Activated naive CD8-positive, alpha-beta T cell treated with anti-CD3 and anti-CD28 coated beads, Interleukin-2, amount 10 ng/mL, durations not matched to agents 7 days and 5 days (primary cell): ENCODE measurements at places on chromosomes 2 and 18. TPM values are rescaled to one million over a fixed set of nuclear protein-coding genes. Genes with fewer than 3 reads are reported as not detected.
A peak's percentile ranks its signal among the peaks of the same experiment; 100 is the strongest.

DNA sequence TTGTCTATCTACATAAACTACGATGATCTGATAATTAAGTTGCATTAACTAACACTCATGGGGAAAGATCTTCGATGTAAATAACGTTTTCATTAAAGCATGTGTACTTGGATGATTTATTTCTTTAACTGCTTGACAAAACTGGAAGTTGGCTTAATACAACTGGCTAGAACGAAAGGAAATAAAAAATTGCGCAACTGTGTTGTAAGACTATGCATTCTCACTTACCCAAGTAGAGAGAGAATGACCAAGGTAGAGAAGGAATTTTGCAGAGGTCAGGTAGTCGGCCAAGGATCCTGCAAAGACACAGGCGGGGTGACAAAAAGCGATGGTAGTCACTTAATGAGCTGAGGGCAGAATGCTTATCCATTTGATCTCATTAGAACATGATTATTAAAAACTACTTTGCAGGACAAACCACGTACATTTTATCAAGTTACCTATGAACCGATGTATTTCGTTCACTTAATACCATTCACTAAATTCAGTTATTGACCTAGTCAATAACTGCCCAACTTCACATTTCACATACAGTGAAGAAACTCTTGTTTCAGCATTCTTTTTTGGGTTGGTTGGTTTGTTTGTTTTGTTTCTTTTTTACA, 900 bp downstream of the SLC40A1 start:
- no peak for DNase-seq

GRCh38 chr2:51695531-51695930, 663.6 kb upstream of the NRXN1 start:
- no peak for DNase-seq

DNA sequence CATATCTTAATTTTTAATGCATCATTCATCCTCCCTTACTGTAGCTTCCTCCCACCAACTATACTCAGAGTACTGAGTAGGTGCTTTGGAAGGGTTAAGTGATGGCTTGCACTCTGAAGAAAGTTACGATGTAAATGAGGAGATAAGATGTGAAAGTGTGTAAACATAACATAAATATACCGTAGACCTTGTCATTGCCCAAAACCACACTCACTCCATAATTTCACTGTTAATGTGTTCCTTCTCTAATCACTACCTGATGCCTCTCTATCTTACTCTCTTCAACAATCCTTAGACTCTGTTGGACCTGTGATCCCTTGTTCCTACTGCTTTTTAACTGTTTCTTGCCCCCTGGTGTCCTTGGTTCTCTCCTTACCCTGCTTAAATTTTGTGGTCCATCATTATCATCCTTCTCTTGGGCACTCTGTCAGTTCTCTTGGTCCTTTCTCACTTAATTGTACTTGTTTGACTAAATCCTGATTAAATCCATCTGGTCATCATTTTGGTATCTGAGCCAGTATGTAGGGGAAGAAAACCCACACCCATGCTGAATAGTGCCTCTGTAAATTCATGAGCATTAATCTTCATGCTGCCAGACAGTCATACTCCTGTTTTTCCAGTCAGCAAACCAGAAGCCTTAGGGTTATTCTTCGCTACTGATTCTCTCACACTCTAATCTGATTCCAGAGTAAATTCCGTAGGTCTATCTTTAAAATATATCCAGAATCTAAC, 45.0 kb downstream of the PMS1 start:
- DNase-seq = no peak

Gene C2orf72
- total RNA-seq = 0.48 TPM

GRCh38 chr18:23722646-23723045, 33.4 kb downstream of the LAMA3 start:
- no peak for DNase-seq

DNA sequence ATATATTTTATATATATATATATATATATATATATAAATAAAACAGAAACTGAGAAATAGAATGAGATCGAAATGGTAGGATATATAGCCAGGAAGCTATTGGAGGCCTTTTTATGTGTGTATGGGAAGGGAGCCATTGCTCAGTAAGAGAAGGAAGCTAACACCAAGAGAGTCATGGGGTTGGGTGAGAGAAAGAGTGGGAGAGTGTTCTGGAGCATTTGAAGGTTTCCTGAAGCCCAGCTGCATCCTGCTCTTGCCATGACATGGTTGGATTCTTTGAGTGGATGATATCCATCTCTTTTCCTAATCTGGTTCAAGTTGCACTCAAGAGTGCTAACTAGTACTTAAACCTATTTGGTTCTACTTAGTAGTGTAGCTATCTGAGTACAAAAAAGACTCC, 282.3 kb downstream of the DYSF start:
- DNase-seq = no peak

Gene SULT1C2
- not detected for total RNA-seq

Gene SPDYA
- total RNA-seq = 1.9 TPM

Gene UCN
- 5.1 TPM for total RNA-seq

GRCh38 chr2:241808721-241809382, at the start of gene NEU4:
TSS of gene NEU4 (plus strand) at chr2:241809193. CDS start at chr2:241814485, 5,292 bp downstream.
- peak; percentile 28 for DNase-seq

DNA sequence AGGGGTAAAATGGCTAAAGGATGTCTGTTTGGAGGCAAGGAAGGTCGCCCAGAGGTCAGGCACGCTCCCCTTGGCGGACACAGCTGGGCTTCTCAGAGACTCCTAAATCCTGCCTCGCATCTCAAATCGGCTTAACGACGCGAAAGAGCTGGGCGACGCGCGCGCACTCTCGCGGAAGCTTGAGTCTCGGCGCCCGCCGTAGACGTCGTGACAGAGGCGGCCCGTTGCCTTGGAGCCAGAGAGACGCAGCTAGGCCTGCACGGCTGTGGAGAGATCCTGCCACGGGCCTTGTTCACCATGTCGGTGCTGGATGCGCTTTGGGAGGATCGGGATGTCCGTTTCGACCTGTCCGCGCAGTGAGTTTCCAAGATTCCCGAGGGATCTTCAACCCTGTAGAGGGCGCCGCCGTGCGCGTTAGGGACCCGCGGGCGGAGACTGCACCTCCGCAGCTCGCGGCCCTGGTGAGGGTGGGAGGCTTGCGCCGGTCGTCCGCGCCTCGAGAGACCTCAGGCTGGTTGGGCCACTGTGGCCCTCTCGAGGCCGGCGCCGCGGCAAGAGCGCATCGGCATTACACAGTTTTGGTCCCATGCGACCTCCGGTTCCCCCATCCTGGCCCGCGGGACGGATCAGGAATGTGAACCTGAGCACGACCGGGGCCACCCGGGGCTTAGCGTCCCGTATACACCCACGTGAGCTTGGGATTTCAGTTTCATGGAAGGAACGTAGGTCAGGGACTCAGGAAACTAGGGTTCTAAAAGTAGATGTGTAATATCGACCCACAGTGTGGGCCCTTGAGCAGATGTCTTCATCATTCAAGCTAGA, at the start of gene BBS5:
Gene BBS5 (plus strand): TSS at position 238 of the 822 bp plus-strand sequence. CDS start 60 bp downstream, at position 298.
- DNase-seq = peak; percentile 83

DNA sequence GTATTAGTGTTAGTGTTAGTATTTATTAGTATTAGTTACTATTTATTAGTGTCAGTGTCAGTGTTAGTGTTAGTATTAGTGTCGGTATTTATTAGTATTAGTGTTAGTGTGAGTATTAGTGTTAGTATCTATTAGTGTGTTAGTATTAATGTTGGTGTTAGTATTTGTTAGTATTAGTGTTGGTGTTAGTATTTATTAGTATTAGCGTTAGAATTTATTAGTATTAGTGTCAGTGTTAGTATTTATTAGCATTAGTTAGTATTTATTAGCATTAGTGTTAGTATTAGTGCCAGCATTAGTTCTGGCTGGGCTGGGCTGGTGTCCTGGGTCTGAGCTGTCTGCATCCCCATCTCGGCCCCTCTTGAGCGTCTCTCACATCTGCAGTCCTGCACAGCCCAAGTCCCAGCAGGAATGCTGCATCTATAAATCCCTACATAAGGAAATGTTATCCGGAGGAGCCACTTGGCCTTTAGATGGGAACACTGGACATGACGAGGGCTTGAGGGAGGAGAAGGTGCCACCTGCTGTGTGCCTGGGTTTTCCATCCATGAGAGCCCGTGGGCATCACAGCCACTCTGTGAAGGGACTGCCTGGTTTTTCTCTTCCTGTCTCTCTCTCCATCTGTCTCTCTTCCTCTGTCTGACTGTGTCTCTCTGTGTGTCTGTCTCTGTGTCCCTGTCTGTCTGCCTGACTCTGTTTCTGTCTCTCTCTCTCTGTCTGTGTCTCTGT, 33.6 kb downstream of the TWIST2 start:
- no peak for DNase-seq

- peak; percentile 13 for DNase-seq
Observed at GRCh38 chr2:128386066-128386465, 67.4 kb upstream of the HS6ST1 start.

DNA sequence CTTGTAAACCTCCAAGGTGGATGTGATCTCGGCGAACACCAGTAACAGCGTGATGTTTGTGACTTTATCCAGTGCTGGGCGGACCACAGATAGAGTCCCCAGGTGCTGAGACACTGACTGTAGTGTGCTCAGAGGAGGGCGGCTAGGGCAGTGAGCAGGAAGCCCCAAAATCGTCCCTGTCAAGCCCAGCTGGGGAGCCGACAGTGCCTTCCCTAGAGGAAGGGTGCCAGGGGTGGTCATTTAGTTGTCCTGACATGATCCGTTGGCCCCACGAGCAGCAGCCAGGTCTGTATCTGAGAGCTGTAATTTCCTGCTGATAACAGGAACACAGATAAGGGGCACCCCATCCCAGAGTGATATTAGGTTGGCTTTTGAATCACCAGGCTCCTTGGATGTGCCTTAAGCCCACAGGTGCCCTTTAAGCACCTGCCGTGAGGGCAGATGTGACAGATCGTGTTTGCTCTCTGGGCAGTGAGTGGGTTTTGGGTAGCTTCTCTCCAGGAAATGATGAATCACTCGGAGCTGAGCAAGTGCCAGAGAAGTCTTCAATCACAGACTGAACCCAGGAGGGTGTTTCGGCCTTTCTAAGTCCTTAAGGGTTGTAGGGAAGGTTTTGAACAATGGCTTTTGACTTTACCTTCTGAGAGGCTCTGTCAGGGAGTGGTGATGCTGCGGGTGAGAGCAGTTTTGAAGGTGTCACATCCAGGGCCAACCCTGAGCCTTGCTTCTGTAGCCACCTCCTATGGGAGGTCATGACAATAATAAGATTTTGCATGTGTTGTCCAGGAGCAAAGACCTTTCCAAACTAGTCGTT, 7.7 kb downstream of the LPIN1 start:
- DNase-seq = peak; percentile 57

GRCh38 chr2:58157754-58158153, 83.4 kb downstream of the FANCL start:
- no peak for DNase-seq

DNA sequence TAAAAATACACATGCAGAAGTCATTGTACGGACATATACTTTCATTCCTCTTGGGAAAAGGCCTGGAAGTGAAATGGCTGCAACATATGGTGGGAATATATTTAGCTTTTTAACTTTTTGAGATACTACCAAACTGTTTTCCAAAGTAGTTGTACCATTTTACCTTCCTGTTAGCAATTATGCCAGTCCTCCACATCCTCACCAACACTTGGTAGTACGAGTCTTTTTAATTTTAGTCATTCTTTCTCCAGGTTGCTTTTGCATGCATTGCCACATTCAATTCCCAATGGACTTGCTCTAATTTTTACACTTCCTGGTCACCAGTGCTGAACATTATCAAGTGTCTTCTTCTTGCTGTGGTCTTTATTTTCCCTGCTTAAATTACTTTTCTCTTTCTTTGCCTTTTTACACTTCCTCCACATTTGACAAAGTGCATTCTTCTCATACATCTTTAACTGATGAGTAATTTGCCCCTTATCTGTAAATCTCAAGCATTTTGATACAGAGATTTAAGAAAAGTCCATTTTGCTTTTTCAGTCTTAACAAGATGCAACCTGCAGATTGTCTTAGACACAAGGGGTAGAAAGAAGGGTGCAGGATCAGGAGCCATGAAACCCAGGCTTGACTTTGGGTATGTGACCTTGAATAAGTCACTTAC, 14.5 kb downstream of the VIT start:
- DNase-seq = no peak

DNA sequence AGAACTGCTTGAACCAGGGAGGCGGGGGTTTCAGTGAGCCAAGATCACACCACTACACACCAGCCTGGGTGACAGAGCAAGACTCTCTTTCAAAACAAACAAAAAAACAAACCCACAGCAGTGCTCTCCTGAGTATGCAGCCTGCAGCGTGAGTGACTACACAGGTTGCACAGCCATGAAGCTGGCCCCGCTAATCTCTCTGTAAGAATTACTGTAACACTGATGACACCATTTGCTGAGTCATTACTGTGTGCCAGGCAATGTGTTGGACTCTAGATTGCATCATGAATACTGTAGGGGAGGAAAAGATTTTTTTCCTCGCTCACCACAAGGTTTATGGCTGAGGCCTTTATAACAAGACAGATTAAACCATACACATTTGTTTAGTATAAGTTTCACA, 118.6 kb upstream of the ATP8B1 start:
- no peak for DNase-seq

Gene COBLL1
- 0.50 TPM for total RNA-seq

Gene HDAC4
- total RNA-seq = 54.0 TPM

- no peak for DNase-seq
Observed at GRCh38 chr2:235568431-235568830, 74.6 kb downstream of the AGAP1 start.

DNA sequence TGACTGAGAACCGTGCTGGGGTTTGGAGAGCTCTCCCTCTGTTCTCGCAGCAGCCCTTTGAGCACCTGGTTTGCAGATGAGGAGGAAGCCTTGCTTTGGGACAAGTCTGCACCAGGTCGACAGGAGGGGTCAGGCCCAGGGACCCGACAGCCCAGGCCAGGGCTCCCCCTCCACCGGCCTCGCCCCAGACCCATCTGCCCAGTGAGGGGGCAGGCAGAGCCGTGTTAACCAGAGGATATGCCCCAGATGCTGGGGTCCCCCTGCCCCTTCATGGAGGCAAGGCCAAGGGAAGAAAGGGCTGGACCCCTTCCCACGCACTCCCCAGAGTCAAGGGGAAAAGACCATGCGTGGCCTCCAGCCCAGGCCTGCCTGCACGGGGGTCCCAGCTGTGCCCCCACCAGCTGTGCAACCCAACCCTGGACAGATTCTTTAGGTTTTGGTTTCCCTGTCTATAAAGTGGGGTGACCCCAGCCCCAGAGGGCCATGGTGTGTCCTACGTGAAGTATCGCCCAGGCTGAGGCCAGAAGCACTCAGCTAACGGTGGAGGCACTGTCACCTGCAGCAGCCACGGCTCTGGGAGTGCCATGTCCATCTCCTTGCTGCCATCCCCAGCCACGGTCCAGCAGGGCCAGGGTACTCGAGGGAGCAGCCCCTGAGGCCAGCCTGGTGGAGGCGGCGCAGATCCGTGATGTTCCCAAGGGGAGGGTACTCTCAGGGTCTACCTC, 4.8 kb upstream of the SNED1 start:
- no peak for DNase-seq

DNA sequence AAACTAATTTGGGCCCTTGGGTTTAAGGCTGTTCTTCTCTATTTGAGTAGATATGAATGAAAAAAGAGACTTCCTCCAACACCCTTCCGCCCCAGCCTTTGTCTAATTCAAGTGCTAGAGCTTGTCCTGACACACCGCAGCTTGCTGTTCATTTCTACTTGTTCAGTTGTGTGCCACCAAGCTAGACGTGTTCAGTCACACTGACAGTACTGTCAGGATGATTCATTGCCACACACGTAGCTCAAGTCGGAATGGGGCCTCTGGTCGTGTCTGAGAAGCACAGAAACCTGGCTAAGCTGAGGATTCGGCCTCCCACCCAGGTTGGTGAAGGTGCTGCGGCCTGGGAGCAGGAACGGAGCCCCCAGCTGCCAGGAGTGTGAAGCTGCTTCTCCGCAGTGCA, 45.6 kb upstream of the INHBB start:
- DNase-seq = no peak
